Activated T-cell treated with anti-CD3 and anti-CD28 coated beads, Interleukin-2, amount 50 U/mL, for 4 hours (primary cell): ENCODE measurements at places on chromosomes 7 and 10.

DNA sequence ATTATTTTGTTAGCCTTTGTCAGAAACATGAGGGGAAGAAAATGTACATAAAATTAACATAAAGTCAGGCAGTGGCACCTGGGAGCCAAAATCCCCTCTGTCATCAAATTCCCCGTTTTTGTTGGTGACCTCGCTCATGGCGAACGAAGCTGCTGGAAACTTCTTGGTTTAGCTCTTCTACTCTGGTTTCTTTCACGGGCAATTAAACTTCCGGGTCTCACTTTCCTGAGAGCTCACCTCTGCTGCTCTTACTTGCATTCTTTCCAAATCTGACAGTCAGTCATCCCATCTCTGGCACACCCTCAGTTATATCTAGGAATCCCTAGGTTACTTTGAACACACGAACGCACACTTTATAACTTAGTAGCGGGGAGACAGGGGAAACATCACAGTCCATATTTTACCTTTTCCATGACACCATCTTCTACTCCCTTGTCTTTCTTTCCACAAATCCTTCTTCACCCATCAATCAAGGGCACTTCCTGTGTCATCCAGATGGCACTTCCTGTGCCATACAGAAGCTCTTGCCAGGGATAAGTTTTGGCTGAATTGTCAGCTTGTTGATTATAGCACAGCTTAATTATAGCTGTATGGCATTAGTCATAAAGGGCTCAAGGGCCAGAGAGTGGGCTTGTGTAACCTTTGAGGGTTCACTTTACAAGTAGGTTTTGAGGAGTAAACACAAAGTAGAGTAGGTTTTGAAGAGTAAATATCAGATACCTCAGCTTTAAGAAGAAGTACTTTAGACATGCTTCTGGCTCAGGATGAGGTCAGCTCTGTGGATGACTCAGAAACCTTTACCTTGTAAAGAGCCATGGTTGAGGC is 105.1 kb downstream of the GATA3 start:
- no peak for DNase-seq

DNA sequence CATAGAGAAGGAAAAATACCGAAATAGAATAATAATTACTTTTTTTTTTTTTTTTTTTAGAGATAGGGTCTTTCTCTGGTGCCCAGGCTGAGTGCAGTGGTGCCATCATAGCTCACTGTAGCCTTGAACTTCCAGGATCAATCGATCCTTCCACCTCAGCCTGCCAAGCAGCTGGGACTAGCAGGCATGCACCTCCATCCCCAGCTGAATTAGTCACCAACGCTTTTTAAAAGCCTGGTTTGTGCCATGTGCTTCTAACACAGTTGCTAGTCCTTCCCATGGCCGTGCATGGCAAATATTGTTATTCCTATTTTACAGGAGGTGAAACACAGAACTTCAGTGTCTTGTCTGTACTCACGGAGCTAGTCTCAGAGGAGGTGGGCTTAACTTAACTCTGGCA is 23.2 kb downstream of the LYZL2 start:
- DNase-seq = no peak

GRCh38 chr10:21401196-21401595 is 124.3 kb downstream of the SKIDA1 start:
- DNase-seq = no peak

DNA sequence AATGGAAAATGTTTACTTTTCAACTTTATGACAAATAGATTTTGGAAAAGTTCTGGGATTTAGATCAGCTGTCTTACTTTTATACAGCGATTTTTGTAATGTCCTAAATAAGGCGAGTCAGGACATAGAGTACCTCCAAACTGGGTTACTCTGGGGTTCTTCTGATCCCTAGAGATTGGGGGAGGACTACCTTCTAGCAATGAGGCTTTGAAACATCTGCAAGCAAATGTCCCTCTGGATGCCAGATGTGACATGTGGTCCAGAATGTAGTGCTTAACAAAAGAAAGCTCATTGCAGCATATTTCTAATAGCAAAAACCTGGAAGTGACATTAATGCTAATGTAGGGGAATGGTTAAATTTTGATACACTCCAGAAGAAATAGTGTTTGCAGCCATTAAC is 36.1 kb downstream of the ABRAXAS2 start:
- DNase-seq = no peak

- DNase-seq = no peak
Observed at GRCh38 chr10:123966896-123967231, 75.3 kb upstream of the CPXM2 start.
